Mesenteric fat pad (tissue), 1 donor: ENCODE measurements at places on chromosomes 3 and 15. TPM values are rescaled to one million over a fixed set of nuclear protein-coding genes. Genes with fewer than 3 reads are reported as not detected.

DNA sequence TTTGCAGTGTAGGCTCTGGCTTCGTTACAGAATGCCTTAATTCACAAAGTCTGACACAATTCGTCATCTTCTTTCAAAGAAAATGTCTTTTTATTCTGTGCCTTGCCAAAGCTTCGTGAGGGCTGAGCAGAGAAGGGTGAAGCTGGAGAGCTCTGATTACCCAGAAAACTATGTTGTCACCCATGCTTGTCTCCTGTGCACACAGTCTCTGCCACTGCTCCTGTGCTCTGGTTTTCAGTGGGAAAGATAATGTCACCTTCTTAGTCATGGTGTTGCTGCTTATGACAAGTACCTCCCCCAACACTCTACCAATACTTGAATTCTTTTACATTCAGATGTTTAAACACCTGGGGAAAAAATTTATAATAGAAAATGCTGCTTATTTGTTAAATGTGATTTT, 509.2 kb upstream of the GRM7 start:
- DNase-seq: no peak

The SLC28A1 gene
- total RNA-seq: 0.19 TPM

DNA sequence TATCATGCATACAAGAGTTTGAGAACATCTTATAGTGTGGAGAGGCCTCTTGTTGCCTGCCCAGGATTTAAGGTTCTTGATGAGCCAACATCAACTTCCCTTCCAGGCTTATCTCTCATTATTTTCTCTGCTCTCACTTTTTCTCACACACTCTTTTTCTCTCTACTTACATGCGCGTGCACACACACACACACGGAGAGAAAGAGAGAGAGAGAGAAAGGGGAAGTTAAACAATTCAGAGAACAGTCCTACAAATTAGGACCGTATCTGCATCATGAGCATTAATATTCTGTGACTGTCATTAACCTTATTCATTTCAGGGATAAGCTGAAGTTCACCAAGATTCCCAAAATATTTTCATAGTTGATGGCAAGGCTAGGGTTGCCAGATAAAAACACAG, 269.0 kb downstream of the ZNF621 start:
- no peak for DNase-seq

DNA sequence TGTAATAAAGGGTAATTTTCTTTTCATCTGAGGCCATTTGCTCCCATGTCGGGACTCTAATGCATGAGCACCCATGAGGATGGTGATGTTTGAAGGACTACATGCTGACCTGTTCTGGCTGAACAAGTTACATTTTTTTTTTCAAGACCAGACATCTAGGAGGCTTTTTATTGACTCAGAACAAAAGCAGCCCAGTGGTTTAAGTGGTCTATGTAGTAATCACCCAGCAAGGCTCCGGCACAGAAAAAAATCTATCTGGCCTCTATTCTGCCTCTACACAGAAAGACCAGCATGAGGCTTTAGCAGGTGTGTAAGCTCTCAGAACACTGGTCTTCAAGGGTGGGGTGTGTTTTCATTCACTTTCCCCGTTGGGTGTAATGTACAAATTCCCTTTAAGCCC, 95.1 kb upstream of the ZBED2 start:
- DNase-seq: no peak

GRCh38 chr3:64080616-64081234, 57.4 kb upstream of the PSMD6 start:
- no peak for DNase-seq

DNA sequence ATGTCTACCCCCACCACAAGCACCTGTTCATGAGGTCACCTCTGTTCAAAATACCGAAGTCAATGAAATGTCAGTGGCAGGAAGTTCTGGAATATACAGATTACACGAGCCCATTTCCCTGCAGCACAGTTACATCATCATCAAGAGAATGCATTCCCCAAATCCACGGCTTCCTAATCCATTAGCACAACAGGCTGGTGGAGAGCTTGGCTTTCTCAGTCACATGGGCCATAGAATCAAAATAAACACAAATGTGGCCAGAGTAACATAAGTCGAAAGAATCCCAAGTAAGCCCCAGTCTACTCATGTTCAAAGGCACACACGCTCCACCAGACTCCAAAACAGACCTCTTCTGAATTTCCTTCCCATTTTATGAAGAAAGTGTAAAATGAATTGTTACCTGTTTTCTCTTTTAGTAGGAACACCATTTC, 419.3 kb downstream of the MAGI1 start:
- no peak for DNase-seq

DNA sequence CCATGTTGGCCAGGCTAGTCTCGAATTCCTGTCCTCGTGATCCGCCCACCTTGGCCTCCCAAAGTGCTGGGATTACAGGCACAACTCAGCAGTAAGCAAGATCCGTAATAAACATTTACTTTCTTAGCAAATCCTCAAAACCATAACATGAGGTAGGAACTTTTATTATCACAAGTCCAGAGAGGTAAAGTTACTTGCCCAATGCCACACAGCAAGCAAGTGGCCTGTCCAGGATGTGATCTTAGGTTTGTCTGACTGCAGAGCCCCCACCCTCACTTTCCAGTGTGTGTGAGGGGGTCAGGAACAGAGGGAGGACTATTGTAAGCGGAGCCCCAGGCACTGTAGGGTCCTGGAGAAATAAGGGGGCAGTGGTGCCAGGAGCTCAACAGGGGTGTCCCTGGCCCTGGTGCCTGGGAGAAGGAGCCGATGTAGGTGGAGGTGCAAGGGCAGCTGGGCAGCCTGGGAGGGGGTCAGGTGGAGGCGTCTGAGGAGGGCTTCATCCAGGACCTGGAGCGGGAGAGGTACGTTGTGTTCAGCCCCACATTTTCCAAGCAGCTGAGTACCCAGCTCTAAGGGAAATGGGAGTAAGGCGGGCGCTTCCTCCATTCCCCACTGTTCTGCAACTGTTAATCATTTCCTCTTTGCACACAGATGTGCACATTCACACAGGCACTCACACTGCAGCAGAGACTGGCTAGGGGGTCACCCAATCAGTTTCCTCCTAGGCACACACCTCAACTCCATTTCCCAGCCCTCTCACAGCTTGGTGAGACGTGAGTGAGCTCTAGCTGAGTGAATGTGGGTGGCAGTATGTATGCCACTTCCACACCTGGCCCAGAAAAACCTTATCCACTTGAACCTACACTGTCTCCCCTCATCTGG, 5.9 kb downstream of the RPUSD3 start:
- no peak for DNase-seq

- no peak for DNase-seq
Observed at GRCh38 chr3:112127522-112128494, 5.2 kb downstream of the GCSAM start.

The BUB1B gene
- 0.39 TPM for total RNA-seq

The STRIT1 gene
- total RNA-seq: not detected

DNA sequence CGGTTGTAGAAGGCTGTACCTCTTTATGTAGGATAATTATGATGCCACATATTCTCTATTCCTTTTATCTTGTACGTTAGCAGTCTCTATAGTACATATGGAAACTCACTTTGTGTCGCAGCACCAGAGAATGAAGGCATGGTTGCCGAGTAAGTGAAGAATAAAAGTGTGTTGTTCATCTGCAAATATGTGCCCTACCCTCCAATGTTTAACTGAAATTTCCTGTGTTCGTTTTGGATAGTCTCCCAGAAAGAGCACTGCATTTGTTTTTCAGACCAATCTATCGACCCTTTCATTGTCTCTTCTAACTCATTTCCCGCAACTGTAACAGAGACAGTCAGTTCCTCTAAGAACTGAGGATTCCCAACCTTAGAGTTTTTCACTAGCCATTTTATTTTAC, 592.8 kb downstream of the TUSC7 start:
- DNase-seq: no peak

DNA sequence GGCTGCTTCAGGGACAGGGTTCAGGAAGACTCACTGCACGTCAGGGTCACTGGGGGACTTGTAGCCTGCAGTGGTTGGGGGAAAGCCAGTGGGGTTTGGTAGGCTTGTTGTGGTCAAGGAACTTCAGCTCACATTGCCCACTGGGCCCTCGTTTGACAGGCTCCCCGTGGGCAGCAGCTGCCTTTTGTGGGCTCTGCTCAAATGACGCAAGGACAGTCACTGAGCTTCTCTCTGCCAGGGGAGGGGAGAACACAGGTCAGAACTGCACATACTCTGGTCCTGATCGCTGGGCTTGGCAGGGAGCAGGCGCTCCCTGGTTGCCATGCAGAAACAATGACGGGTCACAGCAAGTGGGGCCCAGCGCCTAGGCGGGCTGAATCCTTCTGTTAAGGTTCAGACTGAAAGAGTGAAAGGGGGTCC, 45.5 kb downstream of the FAM174B start:
- peak; percentile 84 for DNase-seq

- no peak for DNase-seq
Observed at GRCh38 chr3:123272547-123272946, 70.8 kb downstream of the SEC22A start.

DNA sequence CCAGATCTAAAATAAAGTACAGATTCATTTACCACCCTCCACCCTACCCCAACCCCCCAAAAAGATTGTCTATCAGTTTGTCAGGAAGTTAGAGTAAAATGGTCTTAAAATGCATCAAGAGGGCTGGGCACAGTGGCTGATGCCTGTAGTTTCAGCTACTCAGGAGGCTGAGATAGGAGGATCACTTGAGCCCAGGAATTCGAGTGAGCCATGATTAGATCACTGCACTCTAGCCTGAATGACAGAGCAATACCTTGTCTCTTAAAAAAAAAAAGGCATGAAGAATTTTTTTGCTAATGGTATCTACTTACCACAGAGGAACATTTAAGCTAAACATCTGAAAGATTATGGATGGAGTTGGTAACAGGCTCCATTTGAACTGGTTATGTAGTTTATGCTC, 71.0 kb downstream of the RBM6 start:
- DNase-seq: no peak

The SMCO1 gene
- not detected for total RNA-seq

The TFDP2 gene
- 42.6 TPM for total RNA-seq

GRCh38 chr15:72231833-72232478, 966 bp upstream of the PKM start:
- DNase-seq: no peak

DNA sequence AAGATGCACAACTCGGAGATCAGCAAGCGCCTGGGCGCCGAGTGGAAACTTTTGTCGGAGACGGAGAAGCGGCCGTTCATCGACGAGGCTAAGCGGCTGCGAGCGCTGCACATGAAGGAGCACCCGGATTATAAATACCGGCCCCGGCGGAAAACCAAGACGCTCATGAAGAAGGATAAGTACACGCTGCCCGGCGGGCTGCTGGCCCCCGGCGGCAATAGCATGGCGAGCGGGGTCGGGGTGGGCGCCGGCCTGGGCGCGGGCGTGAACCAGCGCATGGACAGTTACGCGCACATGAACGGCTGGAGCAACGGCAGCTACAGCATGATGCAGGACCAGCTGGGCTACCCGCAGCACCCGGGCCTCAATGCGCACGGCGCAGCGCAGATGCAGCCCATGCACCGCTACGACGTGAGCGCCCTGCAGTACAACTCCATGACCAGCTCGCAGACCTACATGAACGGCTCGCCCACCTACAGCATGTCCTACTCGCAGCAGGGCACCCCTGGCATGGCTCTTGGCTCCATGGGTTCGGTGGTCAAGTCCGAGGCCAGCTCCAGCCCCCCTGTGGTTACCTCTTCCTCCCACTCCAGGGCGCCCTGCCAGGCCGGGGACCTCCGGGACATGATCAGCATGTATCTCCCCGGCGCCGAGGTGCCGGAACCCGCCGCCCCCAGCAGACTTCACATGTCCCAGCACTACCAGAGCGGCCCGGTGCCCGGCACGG, 991 bp downstream of the SOX2 start:
- DNase-seq: no peak

The CCDC13 gene
- total RNA-seq: 1.3 TPM

DNA sequence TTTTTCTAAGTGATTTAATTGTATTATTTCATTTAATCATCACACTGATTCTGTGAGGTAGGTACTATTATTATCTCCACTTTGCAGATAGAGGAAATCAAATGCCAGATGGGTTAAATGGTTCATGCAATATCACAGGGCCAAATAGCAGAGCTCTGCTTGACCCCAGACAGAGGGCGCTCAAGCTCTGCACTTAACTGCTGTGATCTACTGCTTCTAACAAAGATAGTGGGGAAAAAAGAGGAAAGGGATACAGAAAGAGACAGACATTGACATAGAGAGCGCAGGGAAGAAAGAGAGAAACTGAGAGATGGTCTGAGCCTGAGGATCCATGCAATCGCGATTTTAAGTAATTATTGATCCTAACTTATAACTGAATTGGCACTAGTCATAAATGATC, 279.1 kb upstream of the THRB start:
- DNase-seq: no peak

- no peak for DNase-seq
Observed at GRCh38 chr3:170301405-170301804, 56.1 kb upstream of the SKIL start.

DNA sequence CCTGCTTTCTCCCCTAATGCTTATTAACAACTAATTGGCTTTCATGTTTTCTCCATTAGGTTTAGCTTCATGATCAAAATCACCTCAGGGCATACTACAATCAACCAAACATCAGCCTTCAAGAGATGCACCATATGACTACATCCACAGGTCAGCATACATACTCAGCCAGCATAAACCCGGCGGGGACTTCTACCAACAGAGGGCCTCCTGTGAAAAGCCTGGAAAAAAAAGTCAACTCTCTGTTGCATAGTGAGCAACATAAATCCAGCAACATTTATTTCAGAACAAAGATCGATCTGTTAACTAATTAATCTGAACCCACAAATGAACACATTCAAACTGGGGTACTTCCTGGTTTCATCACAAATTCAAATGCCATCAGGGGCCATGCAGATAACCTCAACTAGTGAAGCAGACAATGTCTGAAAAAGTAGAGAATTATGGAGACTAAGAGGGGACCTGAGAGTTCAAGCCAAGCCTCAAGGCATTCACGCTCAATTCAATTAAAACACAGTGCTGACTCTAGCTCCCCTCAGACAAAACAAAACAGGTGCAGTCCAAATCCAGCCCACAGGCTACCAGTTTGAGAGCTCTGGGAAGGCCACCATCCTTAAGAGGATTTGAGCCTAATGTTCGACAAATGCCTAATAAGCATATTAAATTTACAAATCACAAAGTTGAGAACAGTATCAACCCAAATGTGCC, 124.5 kb downstream of the MAGI1 start:
- no peak for DNase-seq
